ENCODE measurements at places on chromosomes 5 and 9.

DNA sequence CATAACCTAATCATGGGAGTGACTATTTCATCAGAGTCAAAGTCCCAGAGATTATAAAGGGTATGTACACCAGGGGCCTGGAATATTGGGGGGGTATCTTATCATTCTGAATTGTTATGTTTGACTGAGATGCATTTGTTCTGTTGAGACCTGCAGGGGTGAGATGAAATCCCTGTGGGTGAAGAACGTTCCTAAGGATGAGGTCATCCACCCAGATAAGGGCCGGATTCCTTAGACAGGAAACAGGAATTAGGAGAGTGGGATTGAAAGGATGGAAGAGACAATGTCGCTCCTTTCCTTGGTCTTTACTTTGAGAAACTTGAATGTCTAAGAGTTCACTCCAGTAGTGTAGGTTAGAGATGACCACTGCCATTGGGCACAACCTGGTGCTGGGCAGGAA, 54.7 kb downstream of the GAS1 start:
- DNase-seq = no peak

DNA sequence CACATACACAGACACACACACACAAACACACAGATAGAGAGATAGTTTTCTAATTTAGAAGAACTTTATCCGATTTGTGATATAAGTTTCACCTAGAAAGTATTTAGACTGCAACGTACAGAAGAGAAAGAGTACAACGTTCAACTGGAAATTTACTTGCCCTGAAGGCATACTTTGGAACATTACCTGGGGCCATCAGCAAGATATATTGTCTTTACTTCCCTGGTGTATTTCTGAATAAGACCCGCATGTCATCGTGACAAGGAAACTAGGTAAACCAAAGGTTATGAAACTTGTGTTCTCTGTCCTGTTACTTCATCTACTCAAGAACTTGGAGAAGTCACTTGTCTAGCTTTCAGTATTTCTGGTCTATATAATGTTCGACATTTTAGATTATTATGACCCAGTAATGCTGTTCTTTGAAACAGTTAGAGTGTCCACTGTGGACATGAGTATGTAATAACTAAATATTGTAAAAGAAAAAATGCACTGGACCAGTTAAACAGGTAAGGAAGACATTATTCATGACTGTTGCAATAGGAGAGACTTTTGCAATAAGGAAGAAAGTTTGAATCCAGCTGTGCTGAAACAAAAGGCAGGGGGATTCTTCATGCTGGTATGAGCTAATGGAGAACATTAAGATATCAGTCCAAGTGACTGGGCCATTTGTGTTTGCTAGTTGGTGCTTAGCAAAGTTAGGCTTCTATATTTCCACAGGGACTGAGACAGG, 1791.1 kb downstream of the MAT2B start:
- no peak for DNase-seq

DNA sequence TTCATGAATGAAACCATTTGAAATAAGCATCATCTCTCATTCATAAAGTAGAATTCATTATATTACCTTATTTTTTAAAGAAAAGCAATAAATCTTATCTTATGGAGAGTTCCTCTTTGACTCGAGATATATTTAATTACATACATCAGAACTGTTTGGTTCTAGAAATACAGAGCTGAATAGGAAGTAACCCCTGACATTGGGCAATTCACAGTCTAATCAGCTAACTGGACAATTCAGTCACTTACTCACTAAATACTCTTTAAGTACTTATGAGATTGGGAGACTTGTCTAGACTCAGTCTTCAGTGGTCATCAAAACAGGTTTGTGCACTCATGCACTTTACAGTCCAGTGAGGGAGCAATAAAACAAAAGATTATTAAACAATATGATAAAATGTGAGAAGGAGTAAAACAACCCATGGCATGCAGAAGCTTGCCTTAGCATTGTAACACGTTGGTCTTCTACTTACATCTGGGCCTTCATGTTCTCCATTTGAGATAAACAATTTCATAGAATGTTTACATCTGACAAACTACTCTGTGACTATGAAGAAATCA, 11.5 kb upstream of the FBXO38 start:
- no peak for DNase-seq

GRCh38 chr9:89952401-89952800, 347.6 kb downstream of the GADD45G start:
- DNase-seq = no peak

- DNase-seq = no peak
These were observed 28.9 kb upstream of the GLIS3 start for GRCh38 chr9:4328723-4329122.

GRCh38 chr5:95410279-95410678, 19.1 kb downstream of the FAM81B start:
- DNase-seq = no peak

DNA sequence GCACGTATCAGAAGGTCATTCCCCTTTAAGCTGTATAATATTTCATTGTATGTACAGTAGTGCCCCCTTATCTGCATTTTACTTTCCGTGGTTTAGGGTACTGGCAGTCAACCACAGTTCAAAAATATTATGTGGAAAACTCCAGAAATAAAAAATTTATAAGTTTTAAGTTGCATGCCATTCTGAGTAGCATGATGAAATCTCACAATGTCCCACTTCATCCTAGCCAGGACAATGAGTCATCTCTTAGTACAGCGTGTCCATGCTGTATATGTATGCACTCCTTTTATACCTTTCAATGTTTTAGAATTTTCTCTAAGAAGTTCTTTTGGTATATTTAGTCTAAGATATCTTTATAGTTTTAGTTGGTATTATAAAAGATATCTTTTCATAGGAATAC, 115.0 kb upstream of the HAND1 start:
- peak; percentile 28 for DNase-seq

- no peak for DNase-seq
These were observed 32.4 kb upstream of the SUSD1 start for GRCh38 chr9:112207451-112207850.

- no peak for DNase-seq
These were observed 286.8 kb downstream of the NR2F1-AS1 start for GRCh38 chr5:93294199-93294598.

- no peak for DNase-seq
These were observed 53.4 kb downstream of the LRRC70 start for GRCh38 chr5:62631909-62632580.

GRCh38 chr9:133135146-133135745, 14.2 kb upstream of the RALGDS start:
- DNase-seq = peak; percentile 85

GRCh38 chr9:88781628-88782391, 209.5 kb upstream of the S1PR3 start:
- peak; percentile 50 for DNase-seq

DNA sequence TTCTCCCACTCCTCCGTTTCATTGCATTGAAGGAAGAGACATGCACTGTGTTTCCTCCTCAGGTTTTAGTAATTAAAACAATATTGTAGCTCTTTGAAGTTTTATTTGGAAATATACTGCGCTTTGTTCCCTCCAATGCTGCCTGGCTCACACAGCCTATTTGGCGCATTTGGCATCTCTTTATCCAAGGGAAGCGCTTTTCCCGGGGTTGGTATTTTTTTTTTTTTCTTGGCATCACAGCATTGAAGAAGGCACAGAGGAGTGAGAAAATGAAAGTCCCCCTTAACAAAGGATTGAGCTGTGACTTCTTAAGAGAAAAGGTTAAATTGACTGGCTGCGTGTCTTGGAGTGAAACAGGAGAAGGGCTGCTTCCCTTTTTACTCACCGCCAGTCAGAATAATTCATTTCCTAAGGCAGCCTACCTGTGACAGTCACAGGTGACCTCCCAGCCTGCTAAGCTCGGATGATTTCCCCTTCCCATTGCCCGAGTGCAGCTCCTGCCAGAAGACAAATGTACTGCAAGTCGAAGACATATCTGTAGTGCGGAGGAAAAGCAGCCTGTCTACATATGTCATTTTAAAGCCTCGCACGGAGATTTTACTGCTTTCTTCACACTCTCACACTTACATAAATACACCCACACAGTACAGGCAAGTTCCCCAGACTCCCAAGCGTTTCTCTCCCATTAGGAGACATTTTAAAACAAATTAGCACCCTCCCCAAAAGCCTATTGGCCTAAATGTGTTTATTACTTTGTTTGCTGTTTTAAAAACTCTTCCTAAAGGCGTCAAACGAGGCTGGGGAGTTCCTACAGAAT, 665.5 kb upstream of the ZNF608 start:
- no peak for DNase-seq

- no peak for DNase-seq
These were observed 2.4 kb upstream of the ARHGEF37 start for GRCh38 chr5:149578896-149579295.

DNA sequence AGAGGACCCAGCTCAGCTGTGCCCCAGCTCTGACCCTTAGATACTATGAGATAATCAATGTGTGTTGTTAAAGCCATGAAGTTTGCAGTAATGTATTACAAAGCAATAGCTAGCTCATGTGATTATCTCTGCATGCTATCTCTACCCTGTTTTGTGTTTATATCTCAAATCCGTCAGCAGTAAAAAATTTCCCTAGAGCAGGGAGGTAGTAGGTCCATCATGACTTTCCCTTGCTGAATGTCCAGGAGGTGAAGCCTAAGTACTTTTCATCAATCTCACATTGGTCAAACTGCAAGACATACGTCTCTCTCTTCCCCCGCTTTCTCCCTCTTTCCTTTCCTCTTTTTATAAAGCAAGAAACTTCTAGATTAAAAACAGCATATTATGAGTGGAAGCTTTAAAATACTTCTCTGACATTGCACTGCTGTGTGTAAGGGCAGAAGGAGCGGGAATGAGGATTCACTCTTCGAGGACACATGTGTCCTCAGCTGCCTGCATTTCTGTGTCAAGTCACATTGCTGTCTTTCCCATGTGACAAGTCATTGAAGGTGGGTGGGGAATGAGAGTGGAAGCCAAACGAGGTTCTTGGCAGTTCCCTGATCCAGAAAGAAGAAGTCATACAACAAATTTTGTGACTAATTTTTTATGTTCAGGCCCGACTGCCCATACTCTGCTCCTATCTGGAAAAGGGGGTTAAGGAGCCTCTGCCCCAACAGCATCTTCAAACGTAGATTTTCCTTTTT, 93.1 kb upstream of the RETREG1 start:
- DNase-seq = no peak

- no peak for DNase-seq
These were observed 4.3 kb upstream of the PITX1 start for GRCh38 chr5:135038205-135038812.

DNA sequence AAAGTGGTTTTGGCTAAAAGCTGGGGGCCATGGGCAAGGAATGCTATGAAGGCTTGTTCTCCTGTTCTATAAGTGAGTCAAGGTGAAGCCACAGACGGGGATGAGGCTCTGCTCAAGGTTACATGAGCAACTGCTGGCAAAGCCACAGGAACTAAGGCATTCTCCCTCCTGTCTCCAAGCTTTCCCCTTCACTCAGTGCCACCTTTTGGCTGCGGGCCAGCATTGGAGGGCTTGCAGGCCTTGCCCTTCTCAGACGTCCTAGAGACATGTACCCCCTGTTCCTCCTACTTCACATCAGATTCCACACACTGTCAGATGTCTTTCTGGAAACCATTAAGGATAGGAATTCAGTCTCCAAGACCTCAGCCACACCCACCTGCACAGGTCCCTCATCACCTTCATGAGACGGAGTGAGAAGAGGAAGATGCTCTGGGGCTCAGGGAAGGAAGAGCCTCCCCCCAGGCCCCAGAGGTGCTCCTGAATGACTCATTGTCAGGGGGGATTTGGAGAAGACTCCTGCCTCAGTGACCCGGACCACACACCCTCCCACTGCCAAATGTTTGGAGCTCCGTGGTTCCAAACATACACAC, 20.5 kb upstream of the MEIKIN start:
- DNase-seq = no peak

GRCh38 chr9:90114641-90115425, 510.0 kb downstream of the GADD45G start:
- DNase-seq = no peak

DNA sequence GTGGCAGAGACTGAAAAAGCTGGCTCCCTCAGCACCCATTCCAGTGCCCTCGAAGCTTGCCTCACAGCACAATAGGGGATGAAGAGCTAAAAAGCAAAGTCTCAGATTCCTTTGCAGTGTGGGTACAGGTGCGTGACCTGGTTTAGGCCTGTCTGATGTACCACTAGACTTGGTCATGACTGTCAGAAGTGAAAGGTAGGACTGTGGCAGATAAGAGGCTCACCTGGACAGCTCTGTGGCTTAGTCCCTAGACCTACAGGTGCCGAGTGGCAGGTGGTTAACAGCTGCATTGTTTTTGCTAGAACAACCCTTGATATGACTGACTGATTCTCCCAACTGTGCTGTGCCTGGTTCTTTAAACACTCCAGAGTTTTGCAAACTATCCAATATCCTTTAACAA, 14.7 kb upstream of the SFXN1 start:
- DNase-seq = no peak

- DNase-seq = no peak
These were observed 555.8 kb upstream of the CDH9 start for GRCh38 chr5:27594141-27594540.

DNA sequence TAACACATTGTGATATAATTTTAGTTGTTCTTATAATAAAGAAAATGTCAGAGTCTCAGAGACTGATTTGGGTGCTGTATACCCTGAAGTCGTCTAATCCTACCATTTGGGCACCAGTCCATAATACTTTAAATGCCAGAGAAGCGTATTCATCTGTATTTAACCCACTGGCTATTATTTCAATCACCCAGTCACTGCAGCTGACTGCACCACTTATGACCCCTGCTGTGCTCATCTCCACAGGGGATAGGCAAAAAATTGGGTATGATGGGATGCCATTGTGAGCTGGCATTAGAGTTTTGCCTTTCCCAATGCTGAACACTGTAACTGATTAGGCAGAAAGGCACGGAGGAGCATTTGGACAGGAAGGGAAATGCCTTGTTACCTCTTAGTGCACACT, 599.7 kb downstream of the CAAP1 start:
- peak; percentile 1 for DNase-seq

DNA sequence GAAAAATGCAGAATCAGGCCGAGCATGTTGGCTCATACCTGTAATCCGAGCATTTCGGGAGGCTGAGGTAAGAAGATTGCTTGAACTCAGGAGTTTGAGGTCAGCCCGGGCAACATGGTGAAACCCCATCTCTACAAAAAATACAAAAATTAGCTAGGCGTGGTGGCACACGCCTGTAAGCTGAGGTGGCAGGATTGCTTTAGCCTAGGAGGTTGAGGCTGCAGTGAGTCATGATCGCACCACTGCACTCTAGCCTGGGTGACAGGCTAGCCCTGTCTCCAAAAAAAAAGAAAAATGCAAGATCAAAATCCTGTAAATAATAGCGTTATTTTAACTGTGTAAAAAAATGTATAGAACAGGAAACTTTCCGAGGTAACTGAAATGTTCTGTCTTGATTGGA, 39.4 kb downstream of the RNF44 start:
- no peak for DNase-seq

DNA sequence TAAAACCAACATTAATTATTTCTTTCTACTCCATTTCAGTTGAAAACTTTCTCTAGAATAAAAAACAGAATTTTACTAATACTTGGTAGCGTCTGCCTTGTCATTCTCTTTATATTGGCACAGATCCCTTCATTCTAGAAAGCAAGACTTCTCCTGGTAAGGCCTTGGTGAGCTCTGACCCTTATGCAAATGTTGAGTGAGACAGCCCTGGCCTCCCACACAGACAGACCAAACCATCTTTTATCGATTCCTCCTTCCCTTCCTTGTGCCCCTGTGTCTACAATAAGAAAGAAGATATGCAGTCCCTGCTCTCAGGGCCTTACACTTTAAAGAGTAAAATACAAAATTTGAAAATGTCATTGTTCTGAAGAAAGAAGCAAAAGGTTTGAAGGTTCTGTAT, 262.2 kb downstream of the EFNA5 start:
- DNase-seq = no peak

- no peak for DNase-seq
These were observed 25.3 kb upstream of the ISOC1 start for GRCh38 chr5:129069292-129069691.

GRCh38 chr5:54091307-54092130, 218.9 kb downstream of the ARL15 start:
- peak; percentile 68 for DNase-seq

Measured in H4 (cell line).